ENCODE measurements at places on chromosomes 12 and 14.

DNA sequence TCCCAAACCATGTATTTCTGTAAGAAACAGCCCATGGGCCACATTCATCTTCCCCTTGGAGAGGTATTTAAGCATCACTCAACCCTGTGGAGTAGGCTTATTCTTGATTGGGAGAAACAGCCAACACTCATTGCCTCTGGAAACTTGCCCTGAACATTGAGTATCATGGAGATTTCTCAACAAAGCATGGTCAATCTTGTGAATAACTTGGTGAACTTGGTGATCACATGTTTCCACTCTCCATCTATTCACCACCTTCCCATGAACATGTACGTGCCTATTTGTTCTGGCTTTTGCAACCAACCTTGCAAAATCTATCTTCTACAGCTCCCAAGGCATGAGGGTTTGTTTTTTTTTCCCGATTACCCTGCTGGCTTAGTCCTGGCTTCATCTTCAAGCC, 163.2 kb downstream of the PAH start:
- DNase-seq = no peak

GRCh38 chr12:65778258-65779090, 45.8 kb upstream of the HMGA2 start:
- DNase-seq = no peak

GRCh38 chr12:20409607-20410377, 41.5 kb downstream of the PDE3A start:
- DNase-seq = no peak

DNA sequence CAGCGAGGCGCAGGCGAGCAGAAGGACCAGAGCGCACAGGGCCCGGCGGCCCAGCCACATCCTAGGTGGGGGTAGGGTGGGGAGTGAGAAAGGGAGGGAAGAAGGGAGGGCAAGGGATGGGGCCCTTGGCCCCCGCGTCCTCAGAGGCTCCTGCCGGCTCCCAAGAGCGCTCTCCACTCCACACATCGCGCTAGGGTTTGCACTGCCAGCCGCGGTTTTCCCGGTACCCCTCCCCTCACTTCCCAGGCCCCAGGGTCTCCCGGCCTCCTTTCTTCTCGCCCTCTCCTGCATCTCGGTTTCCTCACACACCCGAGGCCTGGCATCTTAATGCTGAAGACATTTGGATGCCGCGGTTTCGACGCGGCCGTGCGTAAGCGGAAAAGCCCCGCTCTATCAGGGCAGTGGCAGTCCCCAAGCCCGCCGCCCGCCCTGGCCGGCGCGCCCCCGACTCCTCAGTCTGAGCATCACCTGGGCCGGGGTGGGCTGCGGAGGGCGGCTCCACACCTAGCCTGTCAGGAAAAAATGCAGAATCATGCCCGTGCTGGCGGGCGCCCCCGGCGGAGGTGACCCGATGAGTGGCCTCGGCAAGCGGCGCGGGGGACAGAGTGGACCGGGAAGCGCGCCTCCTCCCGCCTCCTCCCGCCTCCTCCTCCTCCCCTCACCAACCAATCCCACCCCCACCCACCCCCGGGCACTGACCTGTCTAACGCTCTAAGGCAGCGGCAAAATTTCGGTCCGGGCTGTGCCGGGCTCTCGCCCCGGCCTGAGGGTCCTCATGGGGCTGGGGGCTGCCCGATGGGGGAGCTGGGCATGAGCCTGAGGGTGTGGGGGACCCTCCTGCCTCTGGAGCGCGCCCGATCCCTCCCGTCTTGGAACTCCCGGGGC, 686 bp downstream of the B4GALNT1 start:
- no peak for DNase-seq

- DNase-seq = no peak
Measured at GRCh38 chr12:104929977-104930376, 28.1 kb downstream of the SLC41A2 start.

GRCh38 chr12:88327276-88327675, 185.2 kb downstream of the TMTC3 start:
- no peak for DNase-seq

GRCh38 chr12:131076296-131076695, 122.6 kb downstream of the ADGRD1 start:
- no peak for DNase-seq

DNA sequence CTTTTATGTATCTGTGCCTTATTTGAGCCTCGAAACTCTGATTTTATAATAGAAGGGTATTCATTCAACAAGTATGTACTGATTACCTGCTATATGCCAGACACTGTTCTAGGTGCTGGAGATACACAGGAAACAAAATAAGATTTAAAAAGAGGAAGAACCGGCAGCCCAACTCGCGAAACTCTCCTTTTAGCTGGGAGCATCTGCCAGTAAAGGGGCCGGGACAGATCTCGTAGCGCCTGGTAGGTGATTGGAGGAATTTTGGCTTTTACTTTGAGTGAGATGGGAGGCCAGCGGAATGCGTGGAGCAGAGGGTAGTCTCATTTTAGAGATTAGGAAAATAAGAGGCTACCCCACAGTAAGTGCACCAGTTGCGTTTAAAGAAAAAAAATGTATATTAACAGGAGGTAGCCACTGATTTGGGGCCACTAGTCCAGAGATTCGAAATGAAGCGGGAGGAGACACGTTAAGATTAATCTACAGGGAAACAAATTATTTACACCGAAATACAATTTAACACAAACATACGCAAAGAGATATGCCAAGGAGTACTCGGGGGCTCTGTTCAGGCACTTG, 520 bp upstream of the MON2 start:
- no peak for DNase-seq

DNA sequence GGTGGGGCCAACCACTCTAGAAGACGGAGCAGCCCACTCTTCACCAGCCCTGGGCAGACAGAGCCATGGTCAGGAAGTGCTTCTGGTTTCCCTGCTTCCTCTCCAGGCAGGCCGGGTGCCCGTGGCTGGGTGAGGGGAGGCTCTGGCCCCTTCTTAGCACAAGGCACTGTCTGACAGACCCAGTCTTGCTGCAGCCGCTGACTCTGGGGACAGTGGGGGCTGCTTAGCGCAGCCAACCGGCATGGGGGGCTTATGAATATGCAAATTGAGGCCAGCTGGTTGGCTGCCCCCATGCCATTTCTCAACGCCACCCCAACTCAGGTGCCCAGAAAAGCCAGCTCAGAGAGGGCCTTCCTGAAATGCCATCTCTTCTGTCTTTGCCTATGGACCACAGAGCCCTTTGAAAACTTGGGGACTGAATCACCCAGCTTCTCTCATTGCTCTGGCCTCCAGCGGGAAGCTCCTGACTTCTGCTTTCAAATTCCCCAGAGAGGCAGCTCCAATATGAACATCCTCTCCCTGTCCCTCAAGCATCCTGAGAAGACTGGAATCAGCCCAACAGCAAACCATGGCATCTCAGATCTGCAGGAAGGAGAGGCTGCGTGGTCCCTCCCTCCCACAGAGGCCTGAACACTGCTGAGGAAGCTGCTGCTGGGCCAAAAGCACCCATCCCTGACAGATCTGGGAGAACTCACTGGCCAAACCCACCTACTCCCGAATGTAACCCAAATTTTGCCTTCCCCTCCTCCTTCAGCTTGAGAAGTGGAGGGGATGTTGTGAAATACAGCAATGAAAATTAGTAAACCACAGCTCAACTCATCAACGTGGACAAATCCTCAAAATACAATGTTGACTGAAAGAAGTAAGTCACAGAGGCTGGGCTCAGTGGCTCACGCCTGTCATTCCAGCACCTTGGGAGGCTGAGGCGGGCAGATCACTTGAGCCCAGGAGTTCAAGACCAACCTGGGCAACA, at the start of gene PROX2:
PROX2 (minus strand) TSS at position 205 of the 973 bp plus-strand sequence. CDS start 12,311 bp downstream, outside the sequence.
- DNase-seq = no peak

DNA sequence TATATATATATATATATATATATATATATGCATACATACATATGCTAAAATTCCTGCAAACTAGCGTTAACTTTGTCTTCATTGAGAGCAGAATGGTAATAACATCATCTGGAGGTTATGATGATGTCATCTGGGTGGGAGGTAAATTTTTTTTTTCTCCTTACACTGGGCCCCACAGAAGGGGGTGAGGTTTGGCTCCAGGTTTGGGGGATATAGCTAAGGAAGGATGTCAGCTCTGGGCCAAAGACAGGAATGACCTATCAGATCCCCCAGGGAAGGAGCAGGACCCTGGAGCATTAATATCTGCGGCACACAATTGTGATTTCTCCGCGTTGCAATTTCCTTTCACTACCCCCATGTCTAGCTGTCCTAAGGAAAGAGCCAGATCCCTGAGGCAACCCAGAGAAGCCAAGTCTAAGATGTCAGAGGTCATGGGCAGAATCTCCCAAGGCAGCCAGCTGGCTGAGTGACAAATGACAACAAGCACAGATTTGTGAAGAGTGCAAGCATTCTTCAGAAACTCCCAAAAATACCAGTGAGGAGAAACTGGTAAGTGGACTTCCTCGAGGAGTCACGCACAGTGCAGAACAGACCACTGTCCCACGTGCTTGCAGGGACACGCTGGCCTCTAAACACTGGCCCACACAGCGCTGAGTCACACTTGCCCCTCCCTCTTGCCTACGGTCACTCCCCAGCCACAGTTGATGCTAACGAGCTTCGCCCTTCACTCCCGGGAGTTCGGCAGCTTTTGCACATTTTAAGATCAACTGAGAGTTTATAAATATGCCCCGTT, 9.9 kb downstream of the UBC start:
- no peak for DNase-seq

GRCh38 chr12:12891881-12892355, 556 bp downstream of the GPRC5A start:
- no peak for DNase-seq

- peak; percentile 22 for DNase-seq
Measured at GRCh38 chr12:15532364-15532977, 210.2 kb downstream of the PTPRO start.

DNA sequence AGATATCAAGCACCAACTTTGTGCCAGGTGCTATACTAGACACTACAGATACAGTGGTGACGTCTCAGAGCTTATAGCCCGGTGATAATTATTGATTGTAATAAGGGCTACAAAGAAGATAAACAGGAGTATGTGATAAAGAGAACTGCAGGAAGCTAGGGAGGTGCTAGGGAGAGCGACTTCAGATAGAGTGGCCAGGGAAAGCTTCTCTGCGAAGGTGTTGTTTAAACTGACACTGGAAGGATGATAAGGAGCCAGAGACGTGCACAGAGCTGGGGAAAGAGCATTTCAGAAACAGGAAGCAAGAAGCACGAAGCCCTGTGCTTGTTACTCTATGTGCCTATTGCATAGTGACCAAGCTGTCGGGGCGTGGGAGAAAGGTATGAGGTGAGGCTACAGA, 48.1 kb upstream of the OTX2 start:
- no peak for DNase-seq

GRCh38 chr12:40632933-40633332, 59.3 kb upstream of the CNTN1 start:
- no peak for DNase-seq

DNA sequence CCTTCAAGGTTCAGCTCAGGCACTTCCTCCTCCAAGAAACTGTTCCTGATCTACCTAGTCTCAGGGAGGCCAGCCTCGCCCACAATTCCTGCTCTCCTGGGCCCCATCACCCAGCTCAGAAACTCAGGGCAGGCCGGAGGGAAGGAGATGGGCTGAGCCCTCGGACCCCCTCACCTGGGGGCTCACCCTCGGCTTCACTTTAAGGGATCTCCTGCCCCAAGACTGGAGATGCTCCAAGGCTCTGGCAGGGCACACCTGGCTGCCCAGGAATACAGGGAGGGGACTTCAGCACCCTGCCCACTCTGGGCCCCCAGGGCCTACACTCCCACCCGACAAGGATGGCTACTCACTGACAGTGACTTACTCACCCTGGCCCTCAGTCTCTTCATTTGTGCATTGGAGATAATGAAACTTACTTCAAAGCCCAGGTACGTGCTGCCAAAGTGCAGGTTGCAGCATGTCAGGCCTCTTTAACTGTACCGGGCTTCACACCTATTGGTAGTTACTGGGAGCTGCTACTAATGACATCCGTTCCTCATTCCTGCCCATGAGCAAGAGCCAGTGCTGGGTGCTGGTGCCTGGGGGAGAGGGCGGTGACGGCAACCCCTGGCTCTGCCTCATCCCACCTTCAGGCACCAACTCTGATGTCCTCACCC, 21.0 kb upstream of the PPP1R13B start:
- no peak for DNase-seq

DNA sequence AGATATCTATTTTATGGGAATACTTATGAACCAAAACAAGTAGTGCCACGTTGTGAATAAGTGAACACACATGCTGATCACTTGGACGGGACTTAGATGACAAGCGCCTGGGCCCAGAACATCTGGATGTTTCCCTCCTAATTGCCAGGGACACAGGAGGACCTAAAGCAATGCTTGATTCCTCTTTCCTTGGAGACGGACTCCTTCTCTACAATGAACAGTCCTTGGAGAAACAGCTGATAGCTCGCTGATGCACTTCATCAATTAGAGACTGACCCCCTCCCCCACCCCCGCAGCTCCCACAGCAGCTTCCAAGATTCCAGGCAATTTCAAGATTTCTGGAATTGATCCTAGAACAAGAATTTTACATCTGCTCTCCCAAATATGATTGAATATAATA, 86.4 kb downstream of the ST8SIA1 start:
- no peak for DNase-seq

- no peak for DNase-seq
Measured at GRCh38 chr12:105357162-105357691, 26.7 kb downstream of the C12orf75 start.

DNA sequence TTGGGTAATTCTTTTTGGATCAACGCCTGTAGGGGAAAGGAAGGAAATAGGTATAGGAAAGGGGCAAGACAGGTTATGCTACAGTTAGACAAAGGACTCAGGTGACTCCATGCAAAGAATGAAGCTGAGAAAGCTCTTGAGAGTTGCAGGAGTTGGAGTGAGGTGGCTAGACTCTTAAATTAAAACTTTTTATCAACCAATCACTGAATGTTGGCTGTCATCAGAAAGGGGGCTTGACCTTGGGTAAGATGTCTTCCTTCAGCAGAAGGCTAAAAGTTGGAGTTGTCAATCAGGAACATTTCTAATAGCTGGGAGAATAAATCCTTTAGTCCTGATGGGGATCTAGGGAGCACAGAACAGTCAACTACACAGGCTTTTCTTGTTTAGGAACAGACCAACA, 595.4 kb downstream of the SLC16A7 start:
- DNase-seq = no peak

DNA sequence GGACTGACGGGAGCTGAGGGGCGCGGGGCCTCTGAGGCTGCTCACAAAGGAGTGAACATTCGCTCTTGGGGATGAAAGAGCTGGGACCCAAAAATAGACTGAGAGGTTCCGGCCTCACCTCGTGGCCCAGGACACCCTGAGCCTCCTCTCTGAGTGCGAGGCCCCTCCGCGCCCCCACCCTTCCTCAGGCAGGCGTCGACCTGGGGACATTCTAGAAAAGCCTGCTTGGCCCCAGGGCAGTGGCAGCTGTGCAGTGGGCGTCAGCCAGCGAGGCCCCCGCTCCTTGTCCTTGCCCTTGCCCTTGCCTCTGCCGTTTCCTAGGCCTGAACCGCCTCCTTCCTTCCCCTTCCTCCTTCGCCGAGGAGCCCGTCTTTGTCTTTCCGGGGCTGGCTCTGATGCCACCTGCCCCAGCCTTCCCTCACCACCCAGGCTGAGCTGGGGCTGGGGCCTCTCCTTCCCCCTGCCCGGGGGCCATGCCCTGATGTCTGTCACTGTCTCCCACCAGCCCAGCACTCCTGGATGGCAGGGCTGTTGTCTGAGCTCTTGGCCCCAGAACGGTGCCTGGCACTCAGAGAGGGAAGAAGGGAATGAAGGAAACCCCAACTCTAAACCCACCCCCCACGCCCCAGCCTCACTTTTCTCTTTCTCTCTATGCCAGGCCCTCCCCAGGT, 208.2 kb upstream of the RTL1 start:
- DNase-seq = no peak

All from NCI-H2107 (cell line).